ENCODE measurements at places on chromosomes 11 and 22. TPM values are rescaled to one million over a fixed set of nuclear protein-coding genes. Genes with fewer than 3 reads are reported as not detected.

GRCh38 chr22:23520863-23521440, 59.1 kb downstream of the IGLL1 start:
- DNase-seq, result no peak

GGTLC3 gene
- total RNA-seq, result not detected

DNA sequence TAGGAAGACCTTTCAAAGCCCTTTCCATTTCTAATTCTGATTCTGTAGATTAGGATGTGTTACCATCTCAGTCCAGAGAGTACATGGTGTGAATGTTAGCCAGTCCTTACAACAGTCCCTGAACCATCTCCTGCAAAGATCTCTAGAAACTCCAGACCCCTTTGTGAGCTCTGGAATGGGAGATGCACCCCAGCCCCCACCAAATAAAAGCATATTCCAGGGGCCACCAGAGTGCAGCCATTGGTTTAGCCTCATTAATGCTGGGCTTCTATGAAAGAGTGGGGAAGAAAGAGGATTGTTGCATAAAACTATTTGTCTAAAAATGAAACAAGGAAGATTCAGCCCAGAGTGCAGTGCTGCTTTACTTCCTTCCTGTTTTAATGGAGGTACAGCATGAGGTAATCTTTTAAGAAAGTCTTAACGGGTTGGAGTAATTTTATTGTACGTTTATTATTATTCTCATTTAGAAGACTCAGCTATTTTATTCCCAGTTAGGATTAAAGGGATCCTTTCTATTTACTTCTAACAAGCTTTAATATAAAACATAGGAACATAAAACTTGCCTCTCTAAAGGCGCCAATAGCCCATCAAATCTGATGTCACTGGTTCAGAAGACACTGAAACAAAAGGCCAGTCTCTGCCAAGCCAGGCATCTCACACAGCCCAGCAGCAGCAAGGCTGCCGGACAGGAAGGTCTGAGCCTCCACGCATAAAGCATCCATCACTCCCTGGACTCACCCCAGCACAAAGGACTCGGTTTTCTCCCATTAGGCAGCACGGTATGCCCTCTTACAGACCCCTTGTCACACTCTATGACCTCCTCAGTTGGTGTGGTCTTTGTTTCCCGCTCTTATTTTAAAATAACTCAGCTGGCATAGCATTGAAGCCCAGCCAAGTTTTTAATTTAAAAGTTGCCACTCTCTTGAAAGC, 203.9 kb upstream of the BLID start:
- no peak for DNase-seq

DNA sequence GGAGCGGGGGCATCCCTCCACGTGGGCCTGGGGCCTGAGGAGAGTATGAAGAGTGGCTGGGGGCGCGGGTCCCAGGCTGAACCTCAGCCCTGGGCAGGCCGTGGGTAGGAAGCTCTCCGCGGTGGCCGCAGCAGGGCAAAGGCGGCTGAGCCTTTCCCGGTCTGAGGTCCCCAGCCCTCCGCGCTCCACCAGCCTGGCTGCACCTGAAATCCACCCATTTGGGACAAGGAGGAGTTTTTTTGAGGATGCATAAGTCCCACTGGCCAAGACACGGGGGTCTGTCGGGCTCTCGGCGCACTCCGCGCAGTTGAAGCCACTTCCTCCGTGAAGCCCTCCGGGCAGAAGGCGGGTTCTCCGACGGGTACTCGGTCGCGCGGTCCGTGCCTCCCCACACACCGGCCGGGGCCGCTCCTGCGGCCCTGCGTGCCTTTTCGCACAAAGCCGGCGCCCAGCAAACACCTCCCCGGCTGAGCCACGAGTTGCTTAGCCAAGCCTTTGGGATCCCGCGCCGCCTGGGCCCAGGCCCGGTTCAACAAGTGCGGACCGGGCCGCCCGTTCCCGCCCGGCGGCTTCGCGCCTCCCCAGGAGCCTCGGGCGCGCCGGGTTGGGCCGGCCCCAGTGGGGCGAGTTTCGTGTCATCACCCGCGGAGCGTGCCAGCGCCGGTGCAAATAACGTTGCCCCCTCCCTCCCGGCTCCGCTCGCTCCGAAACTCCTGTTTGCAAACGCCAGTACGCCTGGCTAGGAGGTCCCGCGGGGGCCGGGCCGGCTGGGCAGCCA, 666 bp upstream of the OVOL1 start:
- DNase-seq, result no peak

GRCh38 chr11:113138731-113139130, 175.7 kb upstream of the TTC12 start:
- DNase-seq, result no peak

GRIA4 gene
- total RNA-seq, result not detected

GRCh38 chr11:111378861-111379601, at the start of gene POU2AF1:
TSS of gene POU2AF1 (minus strand) at chr11:111379275. CDS start at chr11:111379177, 98 bp downstream.
- DNase-seq, result no peak

- no peak for DNase-seq
Observed at GRCh38 chr22:31122532-31123291, at the start of gene INPP5J. TSS of gene INPP5J (plus strand) at chr22:31122966. CDS start at chr22:31123015, 49 bp downstream.

TMPRSS4 gene
- total RNA-seq, result not detected
